NCI-H82 (cell line): ENCODE measurements at places on chromosomes 2 and 18.

DNA sequence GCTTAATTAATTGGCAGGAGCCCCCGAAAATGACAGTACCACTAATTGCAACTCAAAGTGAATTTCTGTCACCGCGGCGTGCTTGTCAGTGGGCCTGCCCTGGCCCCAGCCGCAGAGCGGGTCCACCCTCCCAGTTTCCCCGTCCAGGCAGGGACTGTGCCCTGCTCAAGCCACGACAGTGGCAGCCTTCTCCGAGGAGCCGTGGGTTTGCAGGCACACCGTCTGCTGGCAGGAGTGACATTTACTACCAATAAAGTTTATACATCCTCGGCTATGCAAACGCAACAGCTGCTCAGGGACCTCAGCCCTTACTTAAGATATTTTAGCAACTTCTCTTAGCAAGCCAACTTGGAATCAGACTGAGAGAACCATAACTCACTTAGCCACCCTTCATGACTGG lies 112.7 kb downstream of the GBX2 start:
- no peak for DNase-seq

GRCh38 chr2:1546023-1546591 lies 132.8 kb downstream of the TPO start:
- peak; percentile 66 for DNase-seq

DNA sequence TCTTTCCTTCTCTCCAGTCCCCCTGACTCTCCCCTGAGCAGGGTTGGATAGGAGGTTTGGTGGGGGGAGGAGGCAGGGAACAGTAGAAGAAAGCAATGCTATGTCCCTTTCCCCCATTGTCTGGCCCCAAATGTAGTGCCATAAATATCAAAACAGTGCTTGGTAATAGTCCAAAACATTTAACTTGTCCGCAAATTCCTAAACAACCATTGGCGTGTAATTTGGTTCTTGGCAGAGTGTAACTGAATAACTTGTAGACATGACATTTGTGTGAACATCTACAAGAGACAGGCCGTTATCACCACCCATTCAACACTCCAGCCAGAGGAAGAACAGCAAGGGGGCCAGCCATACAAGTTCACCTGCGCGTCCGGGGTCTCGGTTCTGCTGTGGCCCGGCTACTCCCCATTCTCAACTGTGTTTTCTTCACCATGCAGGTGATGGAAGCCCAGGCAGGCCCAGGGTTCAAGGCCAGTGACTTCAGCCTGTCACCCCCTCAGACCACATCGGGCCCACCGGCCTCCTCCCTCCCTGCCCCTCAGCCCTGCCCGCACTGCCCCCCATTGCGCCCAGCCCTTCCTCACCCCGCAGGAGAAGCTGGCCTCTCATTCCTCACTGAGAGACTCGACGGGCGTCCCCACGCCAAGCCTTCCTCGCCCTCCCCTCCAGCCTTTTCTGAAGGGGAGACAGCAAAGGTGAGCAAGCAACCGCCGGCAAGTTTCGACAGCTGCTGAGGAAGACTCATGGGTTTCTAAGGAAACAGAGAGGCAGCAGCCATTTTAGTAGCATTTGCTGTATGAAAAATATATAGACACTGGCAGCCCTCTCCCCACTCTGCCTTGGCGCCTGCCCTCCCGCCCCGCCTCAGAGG lies 699 bp upstream of the RAPGEF4 start:
- DNase-seq, result peak; percentile 27

- DNase-seq, result peak; percentile 73
These were observed at the start of gene LTBP1 for GRCh38 chr2:32946314-32947075. TSS of gene LTBP1 (plus strand) at chr2:32946953. CDS start at chr2:32947325, 372 bp downstream.

- no peak for DNase-seq
These were observed 97.6 kb downstream of the NFATC1 start for GRCh38 chr18:79493211-79493800.

GRCh38 chr2:85457043-85457442 lies 38.5 kb downstream of the SH2D6 start:
- DNase-seq, result no peak
